AG04449 (cell line): ENCODE measurements at places on chromosomes 3 and 15.

DNA sequence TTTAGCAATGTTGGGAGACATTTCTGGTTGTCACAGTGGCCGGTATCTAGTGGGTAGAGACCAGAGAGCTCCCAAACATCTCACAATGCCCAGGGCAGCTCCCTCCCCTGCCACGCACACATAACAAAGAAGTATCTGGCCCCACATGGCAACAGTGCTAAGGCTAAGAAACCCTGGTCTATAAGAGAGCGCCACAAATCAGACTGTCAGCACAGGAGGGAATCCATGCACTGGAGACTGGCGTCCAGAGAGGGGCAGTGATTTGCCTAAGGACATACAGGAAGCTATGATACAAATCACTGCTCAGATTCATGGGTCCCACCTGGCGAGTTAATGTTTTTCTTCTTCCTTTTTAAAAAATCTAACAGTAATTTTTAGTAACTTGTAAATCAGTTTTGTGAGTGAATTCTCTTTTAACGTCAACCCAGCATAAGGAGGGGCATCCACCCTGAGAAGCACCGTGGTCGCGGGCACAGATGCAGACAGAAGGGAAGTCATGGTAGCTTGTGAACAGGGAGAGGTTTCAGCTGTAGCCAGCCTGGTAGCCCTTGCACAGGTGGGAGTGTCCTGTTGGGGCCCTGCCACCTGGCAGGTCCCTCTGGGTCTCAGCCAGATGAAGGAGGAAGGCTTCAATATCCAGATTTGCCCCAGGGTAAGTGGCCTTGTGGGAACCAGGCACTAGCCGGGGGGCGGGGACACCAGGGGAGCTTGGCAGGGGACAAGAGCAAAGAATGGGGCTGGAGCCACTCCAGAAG lies 8.7 kb downstream of the ISG20 start:
- no peak for DNase-seq

- no peak for DNase-seq
Observed at GRCh38 chr3:40608091-40608490, 83.3 kb downstream of the ZNF621 start.

DNA sequence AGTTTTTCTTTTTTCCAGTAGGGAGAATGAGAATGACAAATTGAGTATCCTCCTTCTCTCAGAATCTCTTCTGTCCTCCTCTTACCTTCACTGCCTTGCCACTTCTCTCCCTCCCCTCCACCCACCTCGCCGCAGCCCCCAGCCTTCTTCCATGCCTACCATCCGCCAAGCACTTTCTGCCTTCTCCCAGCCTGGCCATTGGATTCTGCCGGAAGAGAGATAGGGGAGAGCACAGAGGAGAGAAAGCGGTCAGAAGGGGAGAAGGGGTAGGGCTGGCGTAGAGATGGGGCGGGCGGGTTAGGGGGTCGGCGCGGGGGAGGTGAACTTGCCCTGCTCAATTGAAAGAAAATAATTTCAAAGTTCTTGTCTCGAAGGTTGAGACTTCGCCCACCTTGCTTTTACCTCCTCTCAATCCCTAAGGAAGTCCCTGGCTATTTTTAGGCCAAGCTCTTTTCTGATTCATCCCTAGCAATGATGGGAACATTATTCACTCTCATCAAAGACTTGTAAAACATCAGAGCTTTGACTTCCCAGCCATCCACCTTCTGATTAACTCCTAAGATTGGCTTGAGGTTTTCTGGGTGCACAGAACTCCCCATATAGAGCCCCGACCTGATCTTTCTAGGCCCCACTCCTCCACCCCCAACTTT lies 811 bp downstream of the C3orf52 start:
- DNase-seq, result no peak

DNA sequence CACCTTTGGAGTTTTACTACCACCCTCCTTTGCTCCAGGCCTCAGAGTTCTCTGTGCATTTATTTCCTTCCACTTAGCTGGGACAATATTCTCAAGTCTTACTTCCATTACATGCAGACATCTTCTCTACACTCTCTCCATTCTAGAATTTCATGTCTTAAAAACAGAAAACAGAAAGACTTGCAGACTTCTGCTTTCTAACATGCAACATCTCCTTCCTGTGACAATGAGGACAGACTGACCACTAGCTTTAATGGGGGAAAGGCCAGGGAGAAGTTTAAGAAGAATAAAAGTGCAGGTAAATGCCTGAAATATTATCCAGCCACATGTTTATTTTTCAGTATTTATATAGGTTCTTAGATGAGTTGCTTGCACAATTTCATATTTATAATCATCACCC lies 17.1 kb upstream of the CSTA start:
- DNase-seq, result no peak

- DNase-seq, result no peak
Observed at GRCh38 chr15:91603384-91604080, 250.0 kb upstream of the SLCO3A1 start.

DNA sequence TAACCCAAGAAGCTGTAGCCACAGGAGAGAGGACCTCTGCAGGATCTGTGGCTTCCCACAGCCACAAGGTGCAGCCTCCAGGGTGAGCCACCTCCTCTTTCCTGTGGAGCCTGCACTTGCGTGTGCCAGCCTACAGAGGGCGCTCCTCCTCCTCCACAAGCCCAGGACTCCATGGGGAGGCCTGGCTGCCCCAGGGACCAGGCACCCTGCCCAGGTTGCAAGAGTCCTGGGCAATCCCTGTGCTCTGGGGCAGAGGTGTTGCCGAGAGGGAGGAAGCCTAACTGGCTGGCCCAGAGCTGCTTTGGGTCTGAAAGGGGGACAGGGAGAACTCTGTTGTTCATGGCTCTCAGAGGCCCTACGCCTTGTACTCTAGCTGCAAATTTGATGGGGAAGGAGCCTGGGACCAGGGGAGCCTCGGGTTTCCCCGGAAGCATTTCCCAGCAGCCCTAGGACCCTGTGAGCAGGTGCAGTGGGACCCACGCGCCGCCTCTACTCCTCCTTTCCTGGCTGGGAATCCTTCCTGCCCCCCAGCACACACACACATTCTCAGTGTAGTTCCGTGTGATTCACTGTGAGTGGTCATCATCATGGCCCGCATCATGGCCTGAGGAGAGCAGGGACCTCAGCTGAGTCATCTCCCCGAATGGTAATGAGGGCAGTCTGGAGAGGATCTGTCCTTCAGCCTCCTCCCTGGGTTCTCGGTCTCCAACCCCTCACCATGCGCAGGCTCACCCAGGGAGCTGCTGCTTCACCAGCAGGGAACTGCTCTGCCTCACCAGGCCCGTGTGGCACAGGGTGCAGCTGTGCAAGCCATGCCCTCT lies 24.3 kb downstream of the TBC1D21 start:
- DNase-seq, result peak; percentile 40

DNA sequence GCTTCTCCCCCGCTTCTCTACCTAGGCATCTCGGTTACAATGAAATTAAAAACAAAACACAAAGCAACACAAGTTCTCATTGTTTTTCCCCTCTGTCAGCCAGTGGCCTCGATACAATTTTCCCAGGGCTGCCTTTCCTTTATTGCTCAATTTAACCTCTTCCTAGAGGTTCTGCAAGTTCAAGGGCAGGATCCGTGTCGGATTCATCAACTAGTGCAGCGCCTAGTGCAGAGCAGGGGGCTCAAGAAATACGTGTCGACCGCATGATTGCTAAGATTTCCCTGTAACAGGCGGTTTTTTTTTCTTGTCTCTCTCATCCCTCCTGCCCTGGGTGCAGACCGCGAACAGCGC lies 1.4 kb upstream of the BHLHE40 start:
- DNase-seq, result no peak

GRCh38 chr3:37324850-37325321 lies 150.5 kb upstream of the LRRFIP2 start:
- no peak for DNase-seq

DNA sequence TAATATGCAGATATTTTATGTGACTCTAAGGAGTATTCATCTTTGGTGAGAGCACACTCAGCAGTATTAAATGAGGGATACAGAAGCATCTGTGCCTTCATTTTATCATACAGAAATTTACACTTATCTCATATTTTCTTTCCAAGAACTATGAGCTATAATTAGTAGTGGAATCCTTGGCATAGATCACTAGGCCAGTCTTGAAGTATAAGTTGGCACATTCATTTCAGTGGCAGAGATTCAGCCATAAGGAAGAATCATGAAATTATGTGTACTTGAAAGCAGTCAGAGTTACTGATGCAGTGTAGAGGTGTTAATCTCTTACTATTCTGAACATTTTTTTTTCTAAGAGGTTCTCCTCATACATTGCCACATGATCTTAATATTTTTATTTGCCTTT lies 393.6 kb upstream of the GOLIM4 start:
- DNase-seq, result no peak

GRCh38 chr3:54681706-54682105 lies 246.2 kb downstream of the LRTM1 start:
- no peak for DNase-seq

DNA sequence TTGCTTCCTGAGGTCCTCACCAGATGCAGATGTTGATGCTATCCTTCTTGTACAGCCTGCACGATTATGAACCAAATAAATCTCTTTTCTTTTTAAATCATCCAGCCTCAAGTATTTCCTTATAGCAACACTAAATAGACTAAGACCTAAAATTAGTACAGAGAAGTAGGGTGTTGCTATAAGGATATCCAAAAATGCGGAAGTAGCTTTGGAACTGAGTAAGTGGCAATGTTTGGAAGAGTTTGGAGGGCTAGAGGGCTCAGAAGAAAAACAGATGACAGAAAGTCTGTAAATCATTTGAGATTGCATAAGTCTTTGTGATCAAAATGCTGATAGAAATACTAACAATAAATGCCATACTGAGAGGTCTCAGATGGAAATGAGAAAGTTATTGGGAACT lies 894.9 kb downstream of the DIPK2A start:
- DNase-seq, result no peak

- no peak for DNase-seq
Observed at GRCh38 chr3:71621825-71622537, 38.5 kb upstream of the FOXP1 start.

DNA sequence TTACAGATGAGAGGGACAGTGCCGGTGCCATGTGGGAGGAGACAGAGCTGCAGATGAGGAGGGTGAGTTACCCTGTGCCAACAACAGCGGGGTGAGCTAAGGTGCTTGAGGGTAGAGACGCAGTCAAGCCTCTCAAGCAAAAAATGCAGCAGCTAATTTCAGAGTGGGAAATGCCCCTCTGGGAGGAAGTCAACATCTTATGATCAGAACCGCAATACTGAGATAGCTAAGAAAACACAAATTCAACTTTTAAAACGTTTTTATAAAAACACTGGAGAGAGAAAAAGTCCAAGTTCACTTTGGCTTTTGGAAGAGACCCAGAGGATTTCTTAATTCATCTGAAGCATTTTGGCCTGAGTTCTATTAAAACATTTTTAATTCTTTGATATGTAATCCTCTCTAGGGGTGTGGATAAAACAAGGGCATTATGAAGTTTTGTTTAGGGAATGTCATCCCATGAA lies 319.2 kb downstream of the SLC9A9 start:
- no peak for DNase-seq

DNA sequence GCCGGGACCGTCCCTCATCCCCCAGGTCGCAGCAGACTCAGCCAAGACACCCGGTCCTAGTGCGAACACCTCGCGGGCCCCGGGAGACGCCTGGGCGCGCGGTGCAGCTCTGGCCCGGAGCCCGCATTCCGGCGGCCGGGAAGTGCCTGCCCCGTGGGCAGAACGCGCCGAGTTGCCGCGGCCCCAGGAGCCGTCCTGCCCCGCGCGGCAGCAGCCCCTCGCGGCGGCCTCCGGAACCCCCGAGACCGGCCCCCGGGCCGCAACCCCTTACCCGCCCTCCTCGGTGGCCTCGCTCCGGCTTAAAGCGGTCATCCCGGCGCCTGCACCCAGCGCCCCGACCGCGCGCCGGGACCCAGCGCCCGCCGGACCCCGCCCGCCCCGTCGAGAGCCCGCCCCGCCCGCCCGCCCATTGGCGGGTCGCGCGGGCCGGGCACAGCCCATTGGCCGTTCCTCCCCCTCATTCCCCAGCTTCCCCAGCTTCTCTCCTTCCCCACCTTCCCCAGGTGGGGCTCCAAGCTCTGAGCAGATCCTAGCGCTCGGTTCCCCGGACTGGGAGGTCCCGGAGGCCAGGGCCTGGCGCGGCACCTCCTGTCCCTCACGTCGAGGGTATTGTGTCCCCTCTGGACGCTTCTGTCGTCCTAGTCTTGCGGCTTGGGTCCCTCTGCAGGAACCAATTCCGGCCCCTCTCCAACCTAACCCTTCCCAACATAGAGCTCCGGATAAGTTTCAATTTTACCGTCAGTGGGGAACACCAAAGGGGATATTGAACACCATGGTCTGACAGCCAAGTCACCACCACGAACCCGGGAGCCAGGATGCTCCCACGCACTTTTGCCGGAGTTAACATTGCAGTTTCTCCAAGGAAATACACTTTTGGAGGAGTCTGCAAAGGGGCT lies at the start of gene GRAMD2A:
Gene GRAMD2A, minus strand, starts transcription at position 328 of the 896 bp plus-strand sequence.
- no peak for DNase-seq

GRCh38 chr3:197458179-197458707 lies 97.5 kb downstream of the BDH1 start:
- no peak for DNase-seq

- DNase-seq, result no peak
Observed at GRCh38 chr3:111903067-111903511, 44.0 kb downstream of the PHLDB2 start.

- DNase-seq, result no peak
Observed at GRCh38 chr3:111762537-111762936, 96.5 kb upstream of the PHLDB2 start.

DNA sequence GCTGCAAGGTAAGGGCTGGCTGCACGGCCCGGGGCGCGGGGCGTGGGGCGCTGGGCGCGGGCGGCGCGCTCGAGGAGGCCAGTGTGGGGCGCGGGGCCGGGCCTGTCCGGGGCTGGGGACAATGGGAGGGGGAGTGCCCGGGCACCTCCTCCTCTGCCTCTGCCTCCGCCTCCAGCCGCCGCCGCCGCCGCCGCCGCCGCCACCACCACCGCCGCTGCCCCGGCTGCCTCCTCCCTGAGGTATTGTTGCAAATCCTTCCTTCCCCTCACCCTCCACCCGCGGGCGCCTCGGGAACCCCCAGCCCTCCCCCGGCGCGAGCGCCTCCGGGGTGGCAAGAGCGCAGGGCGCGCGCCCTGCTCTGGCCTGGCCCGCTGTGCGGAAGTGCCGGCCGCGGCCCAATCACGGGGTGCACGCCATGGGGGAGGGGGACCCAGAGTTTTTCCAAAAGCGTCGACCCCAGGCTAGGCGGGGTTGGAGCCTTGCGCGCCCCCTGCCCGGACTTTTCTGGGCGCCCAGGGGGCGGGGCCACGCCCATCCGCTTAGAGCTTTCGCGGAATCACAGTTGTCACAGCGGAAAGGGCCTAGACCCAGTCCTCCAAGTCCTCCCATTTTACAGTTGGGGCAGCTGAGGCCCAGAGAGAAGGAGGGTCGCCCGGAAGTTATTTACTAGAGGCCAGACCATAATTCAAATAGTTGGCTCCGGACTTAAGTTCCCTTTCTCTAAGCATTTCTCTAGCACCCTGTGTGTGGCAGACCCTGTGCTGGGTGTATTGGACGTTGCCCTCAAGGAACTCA lies at the start of gene LPP:
Gene LPP, plus strand, starts transcription at position 144 of the 795 bp plus-strand sequence. CDS start 251,964 bp downstream, outside the sequence.
- no peak for DNase-seq

- DNase-seq, result no peak
Observed at GRCh38 chr3:86986671-86987420, 4.1 kb downstream of the VGLL3 start.

- DNase-seq, result no peak
Observed at GRCh38 chr3:71201939-71202338, 381.6 kb downstream of the FOXP1 start.

- no peak for DNase-seq
Observed at GRCh38 chr3:50494126-50494525, 9.3 kb downstream of the CACNA2D2 start.

GRCh38 chr3:191066669-191067068 lies 132.4 kb upstream of the OSTN start:
- DNase-seq, result no peak
